Heart right ventricle (tissue), 16 donors: ENCODE measurements at places on chromosomes 7 and 10. TPM values are rescaled to one million over a fixed set of nuclear protein-coding genes. Genes with fewer than 3 reads are reported as not detected.

DNA sequence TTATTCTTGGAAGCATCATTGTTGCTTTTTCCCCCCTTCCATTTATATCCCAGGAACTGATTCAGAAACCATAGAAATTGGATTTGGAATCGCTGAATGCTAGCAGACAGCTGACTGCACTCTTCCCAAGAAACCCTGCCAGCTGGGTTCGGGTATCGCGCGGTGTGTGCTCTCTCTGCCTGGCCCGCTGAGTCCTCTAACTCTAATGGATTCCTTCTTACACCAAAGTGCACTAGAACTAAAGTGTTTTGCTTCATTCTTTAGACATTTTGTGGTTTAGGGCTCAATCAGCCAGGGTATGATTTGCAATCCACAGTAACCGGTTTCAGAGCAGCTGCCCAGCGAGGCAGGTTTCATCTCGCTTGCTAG is 92.2 kb downstream of the EGFR start:
- no peak for DNase-seq

DNA sequence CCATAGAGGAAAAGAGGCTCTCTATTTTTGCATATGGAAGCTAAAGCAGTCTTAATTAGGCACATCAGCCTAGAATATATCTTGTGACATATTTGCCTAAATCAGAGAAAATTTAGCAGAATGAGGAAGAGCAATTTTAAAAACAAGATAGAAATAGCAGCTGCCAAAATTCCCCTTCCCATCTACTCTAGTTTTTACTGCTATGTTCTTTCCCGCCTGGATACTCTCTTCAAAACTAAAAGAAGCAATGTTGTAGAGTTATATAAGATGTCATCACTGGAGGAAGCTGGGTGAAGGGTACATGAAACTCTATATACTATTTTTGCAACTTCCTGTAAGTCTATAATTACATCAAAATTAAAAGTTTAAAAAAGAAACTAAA is 87.0 kb downstream of the ARMH3 start:
- no peak for DNase-seq

- no peak for DNase-seq
Observed at GRCh38 chr10:80964955-80965614, 427.4 kb downstream of the SH2D4B start.

- no peak for DNase-seq
Observed at GRCh38 chr7:78345293-78345911, 546.8 kb downstream of the PHTF2 start.

DNA sequence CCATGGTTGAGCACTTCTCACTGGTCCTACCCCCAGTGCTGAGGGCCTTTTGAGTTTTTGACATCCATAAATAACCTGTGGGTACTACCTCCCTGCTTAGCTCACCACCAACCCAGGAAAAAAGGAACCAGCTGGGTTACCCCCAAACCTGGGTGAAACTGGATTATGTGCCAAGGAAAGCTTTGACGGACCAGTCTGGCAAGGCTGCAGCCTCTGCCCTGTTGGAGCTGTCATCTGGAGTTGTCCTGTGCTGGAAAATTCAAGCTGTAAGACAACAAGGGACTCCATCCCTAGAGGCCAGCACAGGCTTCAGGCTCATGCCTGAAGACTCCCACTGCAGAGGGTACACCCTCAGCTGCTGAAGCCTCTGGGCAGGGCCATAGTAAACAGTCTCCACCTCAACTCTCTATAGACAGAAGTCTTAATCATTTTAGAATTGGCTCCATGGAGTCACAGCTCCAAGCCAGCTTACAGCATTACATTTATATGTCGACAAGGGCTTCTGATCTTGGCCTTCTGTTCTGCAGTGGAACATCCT is 115.5 kb upstream of the AFAP1L2 start:
- no peak for DNase-seq

DNA sequence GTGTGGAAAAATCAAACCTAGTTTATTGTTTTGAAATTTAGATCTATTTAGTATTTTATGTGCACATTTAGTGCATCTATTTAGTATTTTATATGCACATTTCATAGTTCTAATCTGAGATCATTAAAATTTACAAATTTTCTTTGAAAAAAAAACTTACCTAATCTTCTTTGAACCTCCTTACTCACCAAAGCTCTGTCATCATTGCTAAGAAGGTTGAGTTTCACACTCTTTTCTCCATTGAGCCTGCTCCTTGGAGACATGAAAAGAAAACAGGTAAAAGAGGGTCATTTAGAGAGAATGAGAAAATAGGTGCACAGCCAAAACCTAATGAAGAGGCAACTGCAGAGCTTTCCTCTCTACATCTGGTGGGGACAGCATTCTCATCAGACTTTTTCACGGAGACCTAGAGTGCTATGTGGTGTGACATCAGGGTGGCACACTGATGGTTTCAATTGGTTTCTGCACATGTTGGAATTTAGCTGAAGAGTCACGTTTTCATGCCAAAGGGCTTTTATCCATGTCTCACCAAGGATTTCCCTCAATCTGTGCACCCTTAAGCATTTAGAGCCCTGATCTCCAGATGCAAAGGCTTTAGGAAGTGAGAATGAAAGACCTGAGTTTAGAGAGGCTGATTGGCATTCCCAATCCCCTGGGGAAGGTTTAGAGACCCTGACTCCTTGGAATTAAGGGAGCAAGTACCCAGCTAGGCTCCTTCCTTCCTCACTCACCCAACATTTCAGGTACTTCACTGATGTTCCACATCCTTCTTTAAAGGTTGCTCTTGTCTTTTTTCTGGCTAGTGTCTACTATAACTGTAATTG is 89.2 kb upstream of the CAPZA2 start:
- DNase-seq = no peak

- no peak for DNase-seq
Observed at GRCh38 chr10:78813998-78814399, 254.8 kb upstream of the ZMIZ1 start.

DNA sequence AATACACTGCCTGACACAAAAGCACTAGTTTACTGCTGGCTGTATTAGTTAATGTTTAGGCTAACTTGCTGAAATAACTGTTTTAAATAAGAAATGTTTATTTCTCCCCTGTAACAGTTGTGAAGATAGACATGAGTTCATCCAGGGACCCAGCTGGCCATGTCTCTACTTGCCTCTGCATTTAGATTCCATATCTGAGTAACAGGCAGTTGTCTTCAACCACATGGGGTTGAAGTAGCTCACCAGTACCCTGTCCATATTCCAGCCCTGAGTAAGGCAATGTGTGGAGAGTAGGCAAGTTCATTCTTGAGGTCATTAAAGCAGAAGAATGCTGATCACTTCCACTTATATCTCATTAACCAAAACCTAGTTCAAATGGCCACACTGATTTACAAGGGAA is 31.1 kb upstream of the RSBN1L start:
- no peak for DNase-seq

DNA sequence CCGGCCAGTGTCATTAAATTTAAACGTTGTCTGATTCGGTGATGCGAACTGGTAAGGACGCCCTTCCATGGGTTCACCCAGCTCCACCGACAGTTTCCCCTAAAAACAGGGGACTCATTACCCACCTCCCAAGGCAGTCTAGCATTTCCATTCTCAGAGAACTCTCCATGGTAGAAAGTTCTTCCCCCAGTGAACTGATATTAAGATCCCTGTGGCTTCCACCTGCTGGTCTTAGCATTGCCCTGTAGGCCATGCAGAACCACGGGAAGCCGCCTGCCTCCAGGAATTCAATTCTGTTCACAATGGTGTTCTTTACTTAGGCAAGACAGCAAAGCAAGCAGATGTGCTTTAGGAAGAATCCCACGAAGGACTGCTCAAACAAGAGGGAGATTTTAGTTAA is 128.9 kb upstream of the NANOS1 start:
- DNase-seq = no peak

GRCh38 chr10:35728341-35728740 is 86.2 kb upstream of the FZD8 start:
- DNase-seq = no peak

DNA sequence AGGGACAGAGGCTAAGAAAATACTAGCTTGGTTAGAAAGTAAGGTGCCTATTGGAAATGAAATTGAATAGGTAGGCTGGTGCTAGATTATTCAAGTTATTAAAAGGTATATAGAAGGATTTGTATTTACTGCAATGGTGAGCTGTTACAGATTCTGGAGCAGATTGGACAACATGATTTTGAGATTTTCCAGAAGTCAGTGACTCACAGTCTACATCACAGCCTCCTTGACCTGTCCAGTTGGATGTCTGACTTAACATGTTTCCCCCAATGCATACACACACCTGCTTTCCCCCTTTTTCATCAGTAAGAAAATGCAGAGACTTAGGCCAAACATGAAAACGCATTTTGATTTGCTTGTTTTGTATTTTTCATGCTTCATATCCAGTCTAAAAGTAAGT is 33.4 kb downstream of the STARD3NL start:
- no peak for DNase-seq

GRCh38 chr7:36792421-36792820 is 68.1 kb upstream of the AOAH start:
- DNase-seq = no peak

DNA sequence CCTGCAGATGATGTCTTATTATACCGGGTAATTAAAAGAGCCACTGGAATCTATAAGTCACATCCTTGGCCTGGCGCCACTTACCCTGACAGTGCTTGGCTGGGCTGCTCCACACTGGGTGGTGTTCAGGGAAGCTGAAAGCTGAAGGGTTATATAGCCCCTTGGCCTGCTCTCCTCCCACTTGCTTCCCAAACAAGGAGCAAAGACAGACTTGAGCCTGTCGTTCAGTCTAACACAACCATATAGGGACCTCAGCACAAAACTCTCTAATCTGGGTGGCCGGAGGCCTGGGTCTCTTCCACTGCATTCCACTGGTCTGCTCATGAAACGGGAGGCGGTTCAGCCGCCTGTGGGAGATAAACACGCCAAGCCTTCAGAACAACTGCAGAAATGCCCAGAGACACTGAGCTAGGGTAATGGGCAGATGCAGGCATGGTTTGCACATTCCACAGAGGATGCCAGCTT is at the start of gene ACTA2:
ACTA2 (minus strand) TSS at position 127 of the 465 bp plus-strand sequence. CDS start 3,843 bp downstream, outside the sequence.
- peak; percentile 53 for DNase-seq

- no peak for DNase-seq
Observed at GRCh38 chr7:92056286-92056685, 78.0 kb downstream of the CYP51A1 start.

DNA sequence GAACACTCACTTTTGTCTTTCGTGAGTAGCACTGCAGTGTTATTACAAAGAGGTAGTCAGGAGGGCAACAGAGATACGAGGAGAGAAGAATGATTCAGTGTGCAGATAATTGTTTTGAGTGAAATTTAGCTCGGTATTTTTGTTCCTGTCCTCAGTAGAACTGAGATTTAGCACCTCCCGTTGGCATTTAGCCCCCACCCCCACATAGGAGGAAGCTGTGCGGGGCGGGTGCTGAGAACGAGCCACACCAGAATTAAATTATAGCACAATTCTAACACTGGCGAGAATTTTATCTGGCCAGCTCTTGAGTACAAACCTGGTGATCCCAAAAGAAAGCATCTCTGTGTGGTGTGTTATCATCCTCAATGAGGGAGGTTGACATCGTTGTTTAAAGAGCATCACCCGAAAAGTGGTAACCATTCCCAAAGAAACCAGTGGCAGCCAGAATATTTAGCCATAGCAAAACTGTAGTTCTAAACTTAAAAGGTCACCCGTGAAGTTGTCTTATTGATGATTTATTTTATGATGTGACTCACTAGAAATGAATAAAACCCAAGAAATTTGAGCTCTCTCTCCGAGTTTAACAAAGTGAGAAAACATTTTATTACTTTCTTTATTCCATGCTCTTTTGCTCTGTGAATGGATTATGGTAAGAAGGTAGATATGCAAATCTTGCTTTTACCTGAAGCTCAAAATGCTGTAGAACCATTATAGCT is 612.2 kb downstream of the SUGCT start:
- no peak for DNase-seq

- DNase-seq = peak; percentile 50
Observed at GRCh38 chr10:101354328-101355071, 535 bp downstream of the BTRC start.

DNA sequence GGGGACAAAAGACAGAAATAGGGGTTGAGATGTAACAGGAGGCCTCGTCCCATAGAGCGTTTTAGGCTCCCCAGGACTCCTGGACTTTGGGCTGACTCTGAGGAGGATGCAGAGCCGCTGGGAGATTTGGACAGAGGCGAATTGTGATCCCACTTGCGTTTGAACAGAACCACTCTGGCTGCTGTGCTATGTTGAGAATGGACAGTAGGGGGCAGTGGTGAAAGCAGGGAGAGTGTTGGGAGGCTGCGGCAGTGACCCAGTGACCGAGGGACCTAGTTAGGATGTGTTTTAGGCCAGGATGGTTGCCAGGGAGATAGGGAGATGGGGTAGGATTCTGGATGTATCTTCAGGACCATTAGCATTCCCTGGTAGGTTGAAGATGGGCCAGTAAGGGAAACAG is 271.6 kb downstream of the CCDC3 start:
- DNase-seq = no peak

DNA sequence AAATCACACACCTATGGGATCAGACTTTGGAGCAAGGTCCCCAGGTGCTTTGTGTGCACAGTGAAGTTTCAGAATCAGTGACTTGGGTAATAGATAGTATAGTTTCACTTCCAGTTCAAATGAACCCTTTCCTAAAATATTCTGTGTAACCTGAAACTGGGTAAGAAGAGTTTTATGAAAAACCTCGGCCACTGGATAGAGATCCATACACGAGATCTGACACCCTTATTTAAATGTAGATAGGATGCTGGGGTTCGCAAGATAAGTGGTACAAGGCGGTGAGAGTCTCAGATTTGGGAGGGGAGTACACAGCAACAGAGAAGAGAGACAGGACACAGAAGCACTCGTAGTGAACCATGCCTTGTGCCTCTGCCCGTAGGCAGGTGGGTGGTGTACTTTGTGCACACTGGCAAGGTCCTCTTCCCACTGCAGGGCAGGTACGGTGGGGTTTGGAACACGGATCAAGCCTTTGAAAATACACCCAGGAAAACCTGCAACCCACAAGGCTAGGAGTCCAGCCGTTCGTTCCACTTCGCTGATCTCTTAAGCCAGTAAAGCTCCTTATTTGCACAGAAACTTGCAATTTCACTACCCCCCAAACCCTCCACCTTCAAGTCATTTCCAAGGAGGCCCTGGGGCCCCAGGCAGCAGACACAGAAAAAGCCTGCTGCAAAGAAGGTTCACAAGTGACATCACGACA is 162.8 kb downstream of the USP6NL start:
- DNase-seq = no peak

GRCh38 chr7:131057794-131058070 is 269.9 kb upstream of the MKLN1 start:
- DNase-seq = no peak

- no peak for DNase-seq
Observed at GRCh38 chr7:130903358-130903974, 169.5 kb upstream of the KLF14 start.

- peak; percentile 11 for DNase-seq
Observed at GRCh38 chr7:111098011-111098925, 7.3 kb downstream of the LRRN3 start.

- DNase-seq = no peak
Observed at GRCh38 chr10:110395350-110396283, 90.9 kb upstream of the SMNDC1 start.

Gene LBX1
- polyA plus RNA-seq = not detected

Gene GIMAP8
- polyA plus RNA-seq = 19.5 TPM

Gene RGS10
- polyA plus RNA-seq = 9.0 TPM

Gene H2BK1
- polyA plus RNA-seq = not detected

Gene NKX6-2
- polyA plus RNA-seq = 0.17 TPM

Gene CLDN4
- 0.03 TPM for polyA plus RNA-seq

Gene CRPPA
- polyA plus RNA-seq = 0.51 TPM

Gene LRIT1
- not detected for polyA plus RNA-seq

Gene PIK3CG
- polyA plus RNA-seq = 0.16 TPM

Gene RTKN2
- 0.01 TPM for polyA plus RNA-seq
